ENCODE measurements at places on chromosomes 1 and 21. TPM values are rescaled to one million over a fixed set of nuclear protein-coding genes. Genes with fewer than 3 reads are reported as not detected.
A peak's percentile ranks its signal among the peaks of the same experiment; 100 is the strongest.

GRCh38 chr1:43904660-43905551 is 28.7 kb upstream of the ARTN start:
- no peaks in the 10 kb centered on the region for H3K27me3 ChIP-seq
- H3K36me3 ChIP-seq: no peaks in the 10 kb centered on the region
- H3K27ac ChIP-seq: no peak overlapping the region
- no peaks in the 10 kb centered on the region for H3K4me1 ChIP-seq
- H3K4me3 ChIP-seq: no peak overlapping the region

DNA sequence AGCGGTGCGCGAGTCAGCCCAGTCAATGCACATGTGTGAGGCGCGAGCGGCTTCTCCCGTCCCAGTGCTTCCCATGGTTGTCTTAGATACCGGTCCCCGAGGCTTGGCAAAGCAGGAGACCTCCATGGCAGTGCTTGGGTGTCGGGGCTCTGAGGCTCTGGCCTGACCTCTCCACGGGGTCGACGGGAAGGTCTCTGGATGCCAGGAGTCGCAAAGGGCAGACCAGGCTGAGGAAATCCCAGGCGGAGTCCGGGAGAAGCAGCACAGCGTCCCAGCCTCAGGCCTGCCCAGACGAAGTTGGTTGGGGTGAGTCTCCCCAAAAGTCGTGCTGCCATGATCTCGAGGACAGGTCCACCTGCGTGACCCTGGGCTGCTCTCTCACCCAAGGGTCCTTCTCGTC is 3881.6 kb downstream of the SRGAP2C start:
- no peak for DNase-seq
- no peaks in the 10 kb centered on the region for H3K36me3 ChIP-seq
- H3K4me3 ChIP-seq: no peak overlapping the region
- H3K27me3 ChIP-seq: no peaks in the 10 kb centered on the region

Gene NIT1
- total RNA-seq: 148 TPM

Gene NR1I3
- total RNA-seq: not detected

DNA sequence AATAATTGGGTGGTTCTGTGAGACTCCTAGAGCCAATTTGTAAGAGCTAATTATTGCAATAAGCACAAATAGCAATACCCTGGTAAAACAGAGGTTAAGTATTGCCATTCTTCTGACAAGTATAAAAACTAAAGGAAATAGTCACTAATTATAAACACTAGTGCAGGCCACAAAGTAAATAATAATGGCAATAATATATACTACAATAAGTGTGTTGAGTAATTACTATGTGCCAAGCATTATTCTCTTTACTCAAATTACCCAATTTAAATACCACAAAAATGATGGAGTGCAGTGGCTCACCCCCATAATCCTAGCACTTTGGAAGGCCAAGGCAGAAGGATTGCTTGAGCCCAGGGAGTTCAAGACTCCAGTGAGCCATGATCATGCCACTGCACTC is 15.3 kb downstream of the ZMYM6 start:
- no peaks in the 10 kb centered on the region for H3K27me3 ChIP-seq
- no peak for DNase-seq
- peaks cover 60% of the 10 kb centered on the region for H3K36me3 ChIP-seq
- no peak overlapping the region for H3K27ac ChIP-seq
- H3K4me3 ChIP-seq: no peak overlapping the region

GRCh38 chr21:37874904-37875780 is 41.1 kb downstream of the KCNJ6 start:
- no peaks in the 10 kb centered on the region for H3K27me3 ChIP-seq
- H3K4me3 ChIP-seq: no peak overlapping the region

DNA sequence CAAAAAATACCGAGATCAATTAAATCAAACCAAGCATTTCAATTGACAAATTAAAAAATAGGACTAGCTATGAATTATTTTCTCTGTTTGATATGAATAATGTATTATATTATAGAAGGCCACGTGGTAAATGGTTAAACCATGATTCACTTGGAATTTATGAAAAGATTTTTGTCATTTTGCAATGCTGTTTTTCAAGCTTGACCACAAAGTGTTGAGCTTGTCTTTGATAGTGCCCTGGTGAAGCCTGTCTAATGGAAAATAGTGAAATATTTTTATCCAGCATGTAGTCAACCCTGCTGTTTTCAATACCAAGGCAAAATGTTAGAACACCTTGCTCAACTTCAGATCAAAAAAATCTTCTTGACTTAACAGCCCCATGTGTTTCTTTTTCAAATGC is 288.0 kb upstream of the PRMT6 start:
- no peak overlapping the region for H3K4me3 ChIP-seq
- DNase-seq: no peak
- no peak overlapping the region for H3K27ac ChIP-seq

Gene UBXN11
- 15.4 TPM for total RNA-seq

DNA sequence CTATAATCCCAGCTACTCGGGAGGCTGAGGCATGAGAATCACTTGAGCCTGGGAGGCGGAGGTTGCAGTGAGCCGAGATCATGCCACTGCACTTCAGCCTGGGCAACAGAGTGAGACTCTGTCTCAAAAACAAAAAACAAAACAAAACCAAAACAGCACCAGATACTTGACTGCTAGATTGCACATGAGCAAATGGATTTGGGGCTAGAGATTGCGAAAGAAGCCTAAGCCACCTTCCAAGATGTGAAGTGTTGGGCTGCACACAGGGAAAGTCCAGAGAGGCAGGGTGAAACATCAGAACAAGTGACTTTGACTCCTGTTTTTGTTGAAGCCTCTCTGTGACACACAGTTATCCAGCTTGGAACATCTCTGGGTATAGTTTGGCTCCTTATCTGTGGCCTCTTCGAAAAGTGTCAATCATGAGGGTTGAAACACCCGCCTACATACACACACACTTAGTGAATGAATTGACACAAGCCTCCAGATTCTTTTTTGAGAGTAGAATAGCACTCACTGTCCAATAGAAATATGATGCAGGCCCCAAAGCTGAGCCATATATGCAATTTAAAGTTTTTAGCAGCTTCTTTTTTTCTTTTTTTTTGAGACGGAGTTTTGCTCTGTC is 34.2 kb upstream of the GPR137B start:
- no peak overlapping the region for H3K27ac ChIP-seq
- no peak for DNase-seq
- H3K36me3 ChIP-seq: no peaks in the 10 kb centered on the region
- H3K4me1 ChIP-seq: no peaks in the 10 kb centered on the region
- H3K27me3 ChIP-seq: no peaks in the 10 kb centered on the region
- H3K4me3 ChIP-seq: no peak overlapping the region

GRCh38 chr1:87305151-87305550 is 23.5 kb upstream of the LMO4 start:
- no peaks in the 10 kb centered on the region for H3K27me3 ChIP-seq
- H3K4me1 ChIP-seq: no peaks in the 10 kb centered on the region
- no peaks in the 10 kb centered on the region for H3K36me3 ChIP-seq
- H3K4me3 ChIP-seq: no peak overlapping the region
- no peak overlapping the region for H3K27ac ChIP-seq

DNA sequence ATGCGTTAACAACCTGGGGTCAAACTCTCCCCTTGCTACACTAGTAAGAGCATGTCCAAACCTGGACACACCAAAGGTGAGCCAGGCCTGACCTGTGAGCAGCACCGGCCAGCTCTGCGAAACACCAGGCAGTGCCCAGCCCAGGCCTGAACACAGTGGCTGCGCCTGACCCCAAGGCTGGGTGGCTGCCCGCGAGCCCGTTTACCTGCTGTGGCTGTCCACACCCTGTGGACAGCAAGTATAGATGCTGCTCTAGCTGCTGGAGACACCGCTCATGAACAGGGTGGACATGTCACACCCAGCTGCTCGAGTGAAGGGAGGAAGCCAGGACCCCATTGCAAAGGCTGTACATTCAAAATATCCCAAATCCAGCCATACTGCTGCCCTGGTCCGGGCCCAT is 7.6 kb upstream of the CCDC27 start:
- no peak overlapping the region for H3K27ac ChIP-seq
- H3K4me3 ChIP-seq: no peak overlapping the region

DNA sequence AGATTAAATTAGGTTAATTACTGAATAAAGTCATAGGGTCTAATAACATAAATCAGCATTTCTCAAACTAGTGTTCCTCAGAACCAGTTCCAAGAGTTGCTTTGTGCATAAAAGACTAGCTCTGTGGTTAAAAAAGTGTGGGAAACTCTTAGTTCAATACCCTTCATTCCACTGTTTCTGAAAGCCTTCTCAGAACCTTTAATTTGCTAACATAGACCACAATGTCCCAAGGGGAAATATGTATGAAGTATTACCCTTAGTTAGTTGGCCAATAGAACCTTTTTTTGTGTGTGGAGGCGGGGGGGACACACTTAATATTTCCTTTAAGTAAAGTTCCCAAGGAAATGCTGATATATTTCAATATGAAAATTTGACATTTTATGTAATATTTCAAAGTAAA is 20.4 kb downstream of the ODF2L start:
- no peaks in the 10 kb centered on the region for H3K36me3 ChIP-seq
- H3K27ac ChIP-seq: no peak overlapping the region
- no peaks in the 10 kb centered on the region for H3K4me1 ChIP-seq
- no peak overlapping the region for H3K4me3 ChIP-seq

Gene MIXL1
- total RNA-seq: not detected

- no peaks in the 10 kb centered on the region for H3K4me1 ChIP-seq
- no peak overlapping the region for H3K4me3 ChIP-seq
- peaks cover 51% of the 10 kb centered on the region for H3K36me3 ChIP-seq
- H3K27me3 ChIP-seq: no peaks in the 10 kb centered on the region
- no peak overlapping the region for H3K27ac ChIP-seq
- DNase-seq: no peak
Observed at GRCh38 chr1:42184616-42185015, 20.1 kb upstream of the GUCA2A start.

Gene SPRR2A
- not detected for total RNA-seq

- H3K4me3 ChIP-seq: no peak overlapping the region
- no peak for DNase-seq
- H3K27ac ChIP-seq: no peak overlapping the region
- no peaks in the 10 kb centered on the region for H3K27me3 ChIP-seq
Observed at GRCh38 chr1:214546886-214547641, 4.3 kb downstream of the PTPN14 start.

DNA sequence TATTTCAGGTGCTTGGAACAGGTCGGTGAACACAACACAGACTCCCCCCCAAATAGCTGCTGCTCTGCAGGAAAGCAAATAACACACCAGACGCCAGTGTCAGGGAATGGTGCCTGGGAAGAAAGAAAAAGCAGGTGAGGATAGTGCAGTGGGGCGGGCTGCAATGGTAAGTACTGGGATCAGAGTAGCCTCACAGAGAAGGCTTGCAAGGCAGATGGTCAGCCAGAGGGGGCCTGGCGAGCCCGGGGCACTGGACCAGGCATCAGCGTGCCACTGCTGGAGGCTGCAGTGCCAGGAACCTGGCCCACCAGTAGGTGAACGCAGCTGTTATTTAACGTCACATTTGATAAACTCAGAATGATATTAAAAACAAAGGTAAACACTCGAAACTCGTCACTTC is 60.0 kb downstream of the POFUT2 start:
- H3K36me3 ChIP-seq: no peaks in the 10 kb centered on the region
- no peak for DNase-seq
- no peak overlapping the region for H3K4me3 ChIP-seq
- no peaks in the 10 kb centered on the region for H3K4me1 ChIP-seq
- no peaks in the 10 kb centered on the region for H3K27me3 ChIP-seq

DNA sequence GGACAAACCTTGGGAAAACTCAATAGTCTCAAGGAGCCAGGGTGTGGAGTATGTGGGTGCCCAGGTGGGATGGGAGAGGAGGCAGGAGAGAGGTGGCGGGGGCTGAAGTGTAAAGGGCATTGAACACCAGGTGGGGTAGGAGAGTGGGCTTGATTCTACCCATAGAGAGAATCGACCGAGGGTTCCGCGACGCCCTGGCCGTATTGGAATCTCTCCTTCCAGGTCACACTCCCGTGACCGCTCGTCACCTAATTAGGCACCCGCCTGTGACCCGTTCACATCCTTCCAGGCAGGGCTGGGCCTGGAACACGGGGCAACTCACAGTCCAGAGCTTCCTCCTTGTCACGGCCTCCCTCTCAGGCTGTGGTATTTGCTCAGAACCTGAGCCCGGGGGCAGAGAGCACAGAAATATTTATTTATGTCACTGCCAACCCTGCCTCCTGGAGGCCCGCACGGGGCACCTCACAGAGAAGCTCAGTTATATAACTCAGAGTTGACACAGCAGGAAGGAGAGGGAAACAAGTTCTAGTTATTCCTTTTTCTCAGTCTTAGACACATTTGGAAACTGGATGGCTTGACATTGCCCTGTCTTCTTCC is 12.0 kb downstream of the NCMAP start:
- no peaks in the 10 kb centered on the region for H3K4me1 ChIP-seq
- H3K27ac ChIP-seq: no peak overlapping the region
- DNase-seq: no peak
- H3K4me3 ChIP-seq: no peak overlapping the region

- peaks cover 23% of the 10 kb centered on the region for H3K4me1 ChIP-seq
- no peaks in the 10 kb centered on the region for H3K27me3 ChIP-seq
- no peak overlapping the region for H3K4me3 ChIP-seq
- H3K36me3 ChIP-seq: no peaks in the 10 kb centered on the region
- H3K27ac ChIP-seq: no peak overlapping the region
Observed at GRCh38 chr1:230216896-230217295, 149.9 kb downstream of the GALNT2 start.

- no peak overlapping the region for H3K27ac ChIP-seq
- no peak for DNase-seq
- no peaks in the 10 kb centered on the region for H3K27me3 ChIP-seq
- no peak overlapping the region for H3K4me3 ChIP-seq
Observed at GRCh38 chr1:237814319-237814924, 76.3 kb downstream of the ZP4 start.

- H3K36me3 ChIP-seq: no peaks in the 10 kb centered on the region
- H3K27me3 ChIP-seq: peaks cover 16% of the 10 kb centered on the region
- H3K27ac ChIP-seq: no peak overlapping the region
- peak; percentile 83 for DNase-seq
- H3K4me1 ChIP-seq: no peaks in the 10 kb centered on the region
- no peak overlapping the region for H3K4me3 ChIP-seq
Observed at GRCh38 chr1:156445789-156446263, 54.7 kb downstream of the MEF2D start.

DNA sequence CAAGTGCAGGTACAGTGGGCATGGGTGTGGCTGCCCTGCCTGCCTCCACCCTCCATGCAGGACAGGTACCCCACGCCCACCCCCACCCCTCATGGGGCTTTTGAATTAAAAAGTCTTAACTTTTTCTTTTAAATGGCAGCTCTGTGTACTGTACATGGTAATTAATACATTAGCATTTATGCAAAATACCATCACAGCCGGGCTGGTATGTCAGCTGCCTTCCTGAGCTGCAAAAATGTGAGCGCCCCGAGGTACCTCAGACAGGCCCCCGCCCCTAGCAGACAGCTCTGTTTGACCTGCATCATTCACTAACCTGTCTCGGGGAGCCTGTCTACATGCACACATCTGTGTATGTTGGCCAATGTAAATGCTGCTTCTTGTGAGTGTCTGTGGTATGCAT is 42.2 kb upstream of the POU3F1 start:
- H3K4me1 ChIP-seq: no peaks in the 10 kb centered on the region
- no peak for DNase-seq
- H3K27me3 ChIP-seq: no peaks in the 10 kb centered on the region
- no peaks in the 10 kb centered on the region for H3K36me3 ChIP-seq
- H3K4me3 ChIP-seq: no peak overlapping the region
